ENCODE measurements at places on chromosomes 6 and 20.

- DNase-seq = no peak
These were observed 143.6 kb downstream of the PHACTR3 start for GRCh38 chr20:59747671-59748515.

DNA sequence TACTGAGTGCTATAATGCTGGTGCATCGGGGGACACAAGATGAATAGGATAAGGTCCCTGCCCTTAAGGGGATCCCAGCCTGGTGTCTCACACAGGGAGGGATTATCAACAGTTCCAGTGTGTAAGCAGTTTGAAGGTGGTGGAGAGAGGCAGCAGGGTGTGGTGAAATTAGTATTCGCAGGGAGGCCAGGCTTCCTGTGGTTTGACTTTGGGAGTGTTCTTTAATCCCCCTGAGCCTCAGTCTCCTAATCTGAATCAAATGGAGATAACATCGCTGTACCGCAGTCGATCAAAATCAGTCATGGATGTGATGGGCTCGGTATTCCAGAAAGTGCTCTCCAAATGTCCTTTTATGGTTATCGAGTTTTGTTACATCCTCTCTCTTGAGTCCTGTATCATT, 288.1 kb upstream of the SUPT3H start:
- no peak for DNase-seq

DNA sequence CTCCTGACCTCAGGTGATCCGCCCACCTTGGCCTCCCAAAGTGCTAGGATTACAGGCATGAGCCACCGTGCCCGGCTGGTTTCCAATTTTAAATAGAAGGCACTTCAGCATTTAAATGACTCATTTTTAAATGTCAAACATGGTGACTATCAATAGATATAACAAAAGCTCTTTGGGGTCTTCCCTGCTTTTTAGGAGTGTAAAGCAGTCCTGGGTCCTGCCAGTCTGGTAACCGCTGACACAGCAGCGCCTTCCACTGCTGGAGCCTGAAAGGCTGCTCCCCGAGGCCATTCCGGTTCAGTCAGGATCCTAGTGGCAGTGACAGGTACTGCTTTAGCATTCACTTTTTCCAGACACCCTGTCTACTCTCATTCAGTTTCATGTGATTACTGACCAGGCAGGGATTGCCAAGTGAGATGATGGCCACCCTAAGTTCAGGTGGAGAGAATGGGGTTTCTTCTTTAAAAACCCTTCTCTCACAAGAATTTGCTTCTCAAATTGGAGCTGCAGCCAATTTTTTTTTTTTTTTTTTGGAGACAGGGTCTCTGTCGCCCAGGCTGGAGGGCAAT, 5.1 kb downstream of the DIDO1 start:
- peak; percentile 75 for DNase-seq

DNA sequence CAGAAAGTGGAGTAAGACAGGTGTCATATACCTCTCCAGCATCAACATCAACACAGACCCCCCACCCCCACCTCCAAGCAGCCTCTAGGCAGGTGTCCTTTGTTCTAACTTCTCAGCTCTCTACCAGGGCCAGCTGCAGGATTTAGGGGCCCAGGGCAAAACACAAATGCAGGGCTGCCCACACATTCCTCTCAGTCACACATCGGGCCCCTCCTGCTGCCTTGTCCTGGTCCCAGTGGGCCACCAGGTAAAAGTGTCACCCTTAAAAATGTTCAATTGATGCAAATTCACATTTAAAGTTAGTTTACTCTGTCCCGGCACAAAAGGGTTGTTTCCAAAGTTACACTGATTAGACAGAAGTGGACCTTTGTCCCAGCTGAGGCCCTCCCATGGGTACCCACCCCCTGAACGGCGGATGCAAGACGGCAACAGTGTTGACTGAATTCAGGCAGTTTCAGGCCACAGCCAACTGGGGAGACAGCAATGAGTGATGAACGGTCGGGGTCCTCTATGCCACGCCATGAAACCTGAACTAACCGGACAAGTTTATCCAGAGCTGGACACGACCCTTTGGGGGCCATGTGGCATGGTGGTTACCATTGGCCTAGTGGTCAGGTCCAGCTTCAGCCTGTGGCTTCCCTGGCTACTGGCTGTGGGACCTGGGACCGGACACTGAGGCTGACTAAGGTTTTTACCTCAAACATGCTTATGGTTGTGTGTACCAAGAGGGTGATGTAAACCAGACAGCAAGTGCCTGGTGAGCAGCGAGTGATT, 52.2 kb upstream of the UNC93A start:
- DNase-seq = no peak

DNA sequence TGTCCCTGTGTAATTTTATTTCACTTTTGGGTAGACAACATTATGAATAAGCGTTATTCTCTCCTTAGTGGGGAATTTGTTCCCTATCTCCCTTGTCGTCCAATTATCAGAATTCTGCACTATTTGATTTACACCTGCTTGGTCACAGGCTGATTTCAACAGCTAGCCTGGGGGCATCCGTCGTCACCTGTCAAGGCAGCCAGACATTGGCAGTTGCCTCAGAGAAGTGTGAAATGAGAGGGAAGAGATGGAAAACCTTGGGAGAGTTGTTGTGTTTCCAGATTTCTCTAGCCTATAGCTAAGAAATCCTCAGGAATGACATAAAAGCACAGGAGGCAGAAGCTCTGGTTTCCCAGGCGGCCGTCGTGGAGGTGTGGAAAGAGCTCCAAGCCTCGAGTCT, 891 bp upstream of the GHRH start:
- no peak for DNase-seq
